ENCODE measurements at places on chromosomes 16 and 17.

DNA sequence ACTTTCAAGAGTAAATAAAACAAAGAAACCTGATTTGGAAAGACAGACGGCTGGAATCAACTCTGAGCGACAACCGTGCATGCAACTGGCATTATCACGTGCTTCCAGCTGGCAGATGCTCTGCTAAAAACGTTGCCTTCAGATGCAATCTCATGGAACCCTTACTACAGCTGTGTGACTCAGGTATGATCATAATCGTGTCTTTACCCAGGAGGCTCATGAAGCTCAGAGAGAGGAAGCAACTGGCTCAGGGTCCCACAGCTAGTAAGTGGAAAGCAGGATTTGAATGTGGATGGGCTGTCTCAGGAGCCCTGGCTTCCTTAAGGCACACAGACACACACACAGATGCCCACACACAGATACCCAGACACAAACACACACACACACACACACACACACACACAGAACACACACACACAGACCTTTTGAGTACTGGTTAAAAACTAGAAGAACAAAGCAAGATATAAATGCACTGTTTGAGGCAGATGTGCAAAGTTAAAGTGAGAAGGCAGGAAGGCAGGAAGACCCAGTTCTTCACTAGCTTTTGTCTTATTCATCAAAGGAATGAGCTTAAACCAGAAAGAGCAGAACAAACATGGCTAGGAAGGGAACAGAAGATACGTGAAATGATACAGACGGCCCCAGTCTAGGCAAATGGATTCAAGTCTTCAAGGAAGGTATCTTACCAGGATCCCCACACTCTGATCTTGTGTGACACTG is 275.2 kb downstream of the MAF start:
- no peak for DNase-seq

DNA sequence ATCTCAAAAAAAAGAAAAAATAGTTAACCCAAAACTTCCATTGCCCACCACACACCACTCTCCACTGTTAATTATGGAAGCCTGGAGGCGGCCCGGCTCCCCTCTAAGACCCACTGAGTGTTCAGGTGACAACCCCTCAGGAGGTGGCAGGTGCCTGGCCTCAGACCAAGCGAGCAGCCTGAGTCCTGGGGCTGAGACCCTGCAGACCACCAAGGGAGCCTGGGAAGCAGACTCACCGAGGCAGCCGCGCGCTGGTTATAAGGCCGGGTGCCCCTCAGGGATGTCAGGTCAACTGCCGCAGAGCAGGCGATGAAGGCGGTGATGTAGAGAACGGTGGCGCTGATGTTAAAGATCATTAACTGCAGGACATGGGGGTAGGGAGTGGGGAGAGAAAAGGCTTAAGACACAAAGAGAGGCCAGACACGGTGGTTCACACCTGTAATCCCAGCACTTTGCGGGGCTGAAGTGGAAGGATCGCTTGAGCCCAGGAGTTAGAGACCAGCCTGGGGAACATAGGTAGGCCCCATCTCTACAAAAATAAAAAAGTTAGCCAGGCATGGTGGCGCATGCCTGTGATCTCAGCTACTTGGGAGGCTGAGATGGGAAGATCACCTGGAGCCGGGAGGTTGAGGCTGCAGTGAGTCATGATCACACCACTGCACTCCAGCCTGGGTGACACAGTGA is 13.3 kb downstream of the ARL2BP start:
- DNase-seq: no peak

DNA sequence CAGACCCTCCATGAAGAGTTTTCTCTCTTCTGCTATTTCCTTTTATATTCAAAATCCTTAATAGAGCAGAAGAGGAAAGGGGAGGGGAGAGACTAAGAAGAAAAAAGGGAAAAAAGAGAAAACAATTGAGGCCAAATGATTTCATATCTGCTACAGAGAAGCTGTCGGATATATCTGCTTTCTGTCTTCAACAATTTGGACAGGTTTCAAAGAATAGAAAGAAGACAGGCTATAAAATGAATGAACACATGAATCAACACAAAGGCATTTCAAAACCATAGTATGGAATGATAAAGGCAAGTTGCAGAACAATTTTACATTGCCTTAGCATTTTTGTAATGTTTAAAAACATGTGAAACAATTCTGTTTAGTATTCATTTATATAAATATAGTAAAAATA is 4.7 kb upstream of the CMTR2 start:
- DNase-seq: no peak

GRCh38 chr16:23343643-23344612 is 41.8 kb downstream of the SCNN1B start:
- no peak for DNase-seq

DNA sequence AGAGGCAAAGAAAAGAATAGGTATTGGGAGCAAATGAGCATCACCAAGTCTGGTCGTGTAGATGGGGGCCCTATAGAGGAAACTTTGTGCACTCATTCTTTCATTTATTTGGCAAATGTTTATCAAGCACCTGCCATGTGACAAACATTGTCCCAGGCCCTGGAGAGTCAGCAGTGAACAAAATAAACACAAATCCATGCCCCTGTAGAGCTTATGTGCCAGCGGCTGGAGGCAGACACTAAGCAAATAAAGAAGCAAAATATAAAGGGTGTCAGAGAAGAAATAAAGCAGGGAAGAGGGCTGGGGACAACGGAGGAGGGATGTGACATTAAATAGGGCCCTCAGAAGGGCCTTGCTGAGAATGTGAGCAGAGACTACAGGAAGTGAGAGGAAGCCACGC is 45.5 kb downstream of the KATNIP start:
- DNase-seq: no peak

GRCh38 chr17:37608351-37609169 is 658 bp downstream of the SYNRG start:
- DNase-seq: no peak

DNA sequence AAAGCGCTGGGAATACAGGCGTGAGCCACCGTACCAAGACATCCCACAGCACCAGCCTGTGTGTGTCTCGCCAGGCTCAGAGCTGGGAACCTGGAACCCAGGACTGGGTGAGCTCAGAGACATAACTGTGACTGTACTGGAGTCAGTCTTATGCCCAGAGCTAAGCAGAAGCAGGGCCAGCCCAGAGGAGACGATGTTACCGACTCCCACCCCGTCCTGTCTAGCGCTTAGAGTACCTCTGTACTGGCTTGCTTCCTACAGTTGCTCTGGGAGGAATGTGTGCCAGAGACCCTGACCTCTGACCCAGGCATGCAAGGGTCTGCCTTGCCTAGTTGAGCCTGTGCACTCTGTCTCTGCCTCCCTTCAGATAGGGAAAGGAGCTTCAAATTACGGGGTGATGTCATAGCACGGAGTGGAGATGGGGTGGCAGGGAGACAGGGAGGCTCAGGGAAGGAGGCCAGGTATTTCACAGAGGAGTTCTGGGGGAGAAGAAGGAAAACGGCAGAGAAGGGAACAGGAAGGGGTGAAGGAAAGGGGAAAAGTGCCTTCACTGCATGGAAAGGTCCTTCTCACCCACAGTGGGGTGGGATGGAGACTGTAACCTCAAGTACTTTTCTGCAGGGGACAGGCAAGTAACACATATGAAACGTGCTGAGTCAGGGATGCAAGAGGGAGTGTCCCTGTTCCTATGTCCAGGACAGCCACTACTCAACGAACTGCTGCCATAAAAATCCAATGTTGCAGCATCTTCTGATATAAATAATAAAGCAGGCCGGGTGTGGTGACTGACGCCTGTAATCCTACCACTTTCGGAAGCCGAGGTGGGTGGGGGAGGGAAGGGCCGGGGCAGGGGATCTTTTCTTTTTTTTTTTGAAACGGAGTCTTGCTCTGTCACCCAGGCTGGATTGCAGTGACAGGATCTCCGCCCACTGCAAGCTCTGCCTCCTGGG is 5.8 kb upstream of the ARMC5 start:
- peak; percentile 20 for DNase-seq

- no peak for DNase-seq
Observed at GRCh38 chr17:72600934-72601333, 480.1 kb downstream of the SOX9 start.

DNA sequence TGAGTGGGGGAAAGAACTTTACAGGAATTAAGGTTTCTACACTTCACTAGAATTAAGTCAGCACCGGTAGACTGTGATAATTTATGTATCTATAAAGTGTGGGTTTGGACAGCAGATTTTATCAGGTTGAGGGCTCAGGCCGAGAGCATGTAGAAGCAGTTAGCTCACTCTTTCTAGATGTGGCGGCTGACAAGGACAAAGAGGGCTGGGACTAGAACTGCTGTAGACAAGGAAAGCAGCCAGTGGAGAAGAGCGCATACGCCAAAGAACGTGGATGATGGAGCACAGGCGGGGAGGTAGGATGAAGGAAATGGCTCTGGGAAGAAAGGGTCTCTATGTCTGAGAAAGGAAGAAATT is 504 bp upstream of the GOSR1 start:
- no peak for DNase-seq

- DNase-seq: no peak
Observed at GRCh38 chr16:68636064-68636560, 9.0 kb upstream of the CDH3 start.

- no peak for DNase-seq
Observed at GRCh38 chr16:27726621-27727261, 176.8 kb downstream of the KATNIP start.

- no peak for DNase-seq
Observed at GRCh38 chr16:81384006-81384405, 60.6 kb upstream of the CMIP start.

- DNase-seq: no peak
Observed at GRCh38 chr16:72085002-72085401, 8.4 kb downstream of the TXNL4B start.

DNA sequence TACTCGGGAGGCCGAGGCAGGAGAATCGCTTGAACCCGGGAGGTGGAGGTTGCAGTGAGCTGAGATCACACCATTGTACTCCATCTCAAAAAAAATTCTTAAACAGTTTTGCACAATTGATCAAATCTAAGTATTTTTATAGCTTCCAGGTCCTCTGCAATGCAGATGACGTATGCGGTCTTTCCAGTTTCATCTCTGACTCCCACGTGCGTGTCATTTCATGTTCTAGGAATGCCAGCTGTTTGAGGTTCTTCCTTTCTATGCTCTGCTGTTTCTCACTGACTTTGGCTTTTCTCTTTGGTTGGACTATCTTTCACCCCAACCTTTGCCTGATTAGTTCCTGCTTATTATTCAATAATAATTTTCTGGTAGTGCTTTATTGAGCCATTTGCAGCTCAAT is 16.2 kb downstream of the CHP2 start:
- DNase-seq: no peak

DNA sequence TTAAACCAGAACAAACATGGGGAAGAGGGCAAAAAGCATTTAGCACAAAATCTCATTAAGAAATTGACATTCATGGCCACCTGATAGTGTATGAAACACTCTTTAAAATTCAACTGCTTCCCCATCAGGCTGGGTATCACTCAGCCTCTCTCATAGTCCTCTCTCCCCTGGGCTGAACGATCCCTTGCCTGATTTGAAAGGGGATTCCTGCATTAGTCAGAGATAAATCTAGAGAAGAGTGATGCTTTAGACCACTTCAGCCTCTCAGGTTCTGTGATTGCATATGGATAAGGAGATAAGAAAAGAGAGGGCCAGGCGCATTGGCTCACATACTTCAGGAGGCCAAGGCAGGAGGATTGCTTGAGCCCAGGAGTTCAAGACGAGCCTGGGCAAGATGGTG is 280.0 kb downstream of the SOX9 start:
- no peak for DNase-seq

- DNase-seq: peak; percentile 36
Observed at GRCh38 chr17:13157656-13158055, 139.8 kb upstream of the ELAC2 start.

GRCh38 chr17:74671031-74671771 is 41.5 kb downstream of the CD300LF start:
- no peak for DNase-seq

Data from HS-5 (cell line).